ENCODE measurements at places on chromosomes 11 and 22.

- no peak for DNase-seq
Observed at GRCh38 chr22:16958475-16958874, 49.5 kb downstream of the GAB4 start.

DNA sequence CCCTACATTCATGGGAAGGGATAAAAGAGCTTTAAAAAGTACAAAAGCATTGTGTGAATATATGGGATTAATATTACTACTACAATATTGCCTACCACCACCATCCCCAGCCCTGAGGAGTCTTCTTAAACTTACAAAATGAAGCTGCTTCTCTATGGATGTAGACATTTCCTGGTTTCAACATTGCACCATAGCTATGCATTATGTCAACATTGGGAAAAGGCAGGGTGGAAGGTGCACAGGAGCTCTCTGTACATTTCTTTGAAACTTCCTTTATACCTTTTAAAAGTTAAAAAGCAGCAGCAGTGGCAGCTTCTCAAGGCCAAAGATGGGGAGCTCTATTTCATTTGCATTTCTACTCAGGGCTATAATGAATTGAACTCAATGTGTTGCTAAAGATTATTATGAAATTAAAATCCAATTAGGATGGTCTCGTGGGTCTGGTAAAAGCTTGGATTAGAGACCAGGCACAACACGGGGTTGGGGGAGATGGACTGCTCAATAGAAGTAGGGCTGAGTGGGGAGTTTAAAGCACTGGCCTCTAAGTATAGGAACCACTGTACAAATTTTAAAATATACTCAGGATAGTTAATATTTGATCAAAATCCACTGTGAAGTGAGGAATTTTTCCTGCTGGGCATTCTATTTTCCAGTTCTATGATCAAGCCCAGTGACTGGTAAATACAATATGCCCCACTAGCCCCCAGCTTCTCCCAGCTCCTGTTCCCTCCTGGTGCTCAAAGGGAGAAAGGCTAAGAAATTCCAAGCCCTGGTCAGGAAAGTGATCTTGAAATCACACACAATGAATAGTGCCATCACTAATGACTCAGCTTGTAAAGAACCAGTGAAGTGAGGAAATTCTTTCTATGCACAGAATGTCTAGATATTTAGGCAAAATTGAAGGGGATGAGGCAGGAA is 362.7 kb upstream of the CCDC90B start:
- no peak for DNase-seq

GRCh38 chr22:26483043-26483438 is 542 bp downstream of the HPS4 start:
- DNase-seq = no peak

DNA sequence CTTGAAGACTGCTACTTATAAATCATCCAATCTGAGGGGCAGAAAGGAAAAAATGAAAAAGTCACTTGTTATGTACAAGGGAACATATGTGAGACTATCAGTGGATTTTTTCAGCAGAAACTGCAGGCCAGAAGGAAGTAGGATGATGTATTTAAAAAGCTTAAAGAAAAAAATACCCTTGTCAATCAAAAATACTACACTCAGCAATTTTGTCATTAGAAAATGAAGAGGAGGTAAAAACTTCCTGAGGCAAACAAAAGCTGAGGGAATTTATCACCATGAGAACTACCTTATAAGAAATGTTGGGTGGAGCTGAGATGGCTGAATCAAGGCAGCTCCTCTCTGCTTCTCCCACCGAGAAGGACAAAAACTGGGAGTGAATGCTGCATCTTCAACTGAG is 21.1 kb downstream of the MRGPRX2 start:
- DNase-seq = no peak

GRCh38 chr11:2573240-2574042 is 126.4 kb downstream of the KCNQ1OT1 start:
- DNase-seq = no peak

DNA sequence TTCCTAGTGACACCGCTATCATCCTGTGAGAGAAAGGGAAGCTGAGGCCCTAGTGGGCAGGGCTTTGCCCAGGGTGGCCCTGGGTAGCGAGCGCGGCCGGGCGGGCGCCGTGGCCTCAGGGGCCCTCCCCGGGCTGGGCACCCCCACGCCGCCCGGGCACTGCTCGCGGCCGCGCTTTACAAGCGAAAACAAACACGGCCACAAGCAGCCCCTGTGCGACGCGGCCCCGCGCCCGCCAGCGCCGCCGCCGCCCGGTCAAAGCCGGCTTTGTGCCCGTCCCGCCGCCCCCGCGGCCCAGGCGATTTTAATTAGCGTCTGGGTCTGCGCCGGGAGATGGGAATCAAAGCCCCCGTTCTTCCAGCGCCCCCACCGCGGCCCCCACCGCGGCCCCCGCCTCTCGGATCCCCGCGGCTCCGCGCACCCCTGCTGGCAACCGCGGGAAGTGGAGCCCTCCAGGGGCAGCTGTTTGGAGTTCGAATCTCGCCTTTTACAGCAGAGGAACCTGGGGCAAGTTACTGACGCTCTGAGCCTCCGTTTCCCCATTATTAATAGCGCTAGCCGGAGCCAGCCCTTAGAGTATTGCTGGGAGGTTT is 47.9 kb downstream of the CHRDL2 start:
- DNase-seq = no peak

DNA sequence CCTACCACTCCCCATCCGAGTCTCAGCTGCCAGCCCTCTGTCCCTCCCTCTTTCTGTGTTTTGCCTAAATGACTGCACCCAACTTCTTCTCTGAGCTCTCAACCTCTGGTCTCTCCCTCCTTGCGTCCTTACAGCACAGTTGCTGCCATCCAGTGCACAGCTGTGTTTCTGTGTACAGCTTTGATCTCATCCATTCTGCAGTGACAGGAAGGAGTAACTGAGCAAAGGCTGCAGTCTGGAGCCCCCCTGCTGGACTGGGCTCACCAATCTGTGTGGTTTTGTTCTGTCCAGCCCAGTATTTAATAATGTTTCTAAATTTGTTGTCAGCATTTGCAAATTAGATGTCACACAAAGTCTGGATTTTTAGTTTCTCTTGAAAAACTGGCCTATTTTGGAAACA is 43.8 kb downstream of the PRR5L start:
- DNase-seq = no peak

GRCh38 chr11:28243581-28243980 is 135.4 kb downstream of the METTL15 start:
- no peak for DNase-seq

GRCh38 chr11:91133361-91133760 is 910.5 kb upstream of the CHORDC1 start:
- no peak for DNase-seq

DNA sequence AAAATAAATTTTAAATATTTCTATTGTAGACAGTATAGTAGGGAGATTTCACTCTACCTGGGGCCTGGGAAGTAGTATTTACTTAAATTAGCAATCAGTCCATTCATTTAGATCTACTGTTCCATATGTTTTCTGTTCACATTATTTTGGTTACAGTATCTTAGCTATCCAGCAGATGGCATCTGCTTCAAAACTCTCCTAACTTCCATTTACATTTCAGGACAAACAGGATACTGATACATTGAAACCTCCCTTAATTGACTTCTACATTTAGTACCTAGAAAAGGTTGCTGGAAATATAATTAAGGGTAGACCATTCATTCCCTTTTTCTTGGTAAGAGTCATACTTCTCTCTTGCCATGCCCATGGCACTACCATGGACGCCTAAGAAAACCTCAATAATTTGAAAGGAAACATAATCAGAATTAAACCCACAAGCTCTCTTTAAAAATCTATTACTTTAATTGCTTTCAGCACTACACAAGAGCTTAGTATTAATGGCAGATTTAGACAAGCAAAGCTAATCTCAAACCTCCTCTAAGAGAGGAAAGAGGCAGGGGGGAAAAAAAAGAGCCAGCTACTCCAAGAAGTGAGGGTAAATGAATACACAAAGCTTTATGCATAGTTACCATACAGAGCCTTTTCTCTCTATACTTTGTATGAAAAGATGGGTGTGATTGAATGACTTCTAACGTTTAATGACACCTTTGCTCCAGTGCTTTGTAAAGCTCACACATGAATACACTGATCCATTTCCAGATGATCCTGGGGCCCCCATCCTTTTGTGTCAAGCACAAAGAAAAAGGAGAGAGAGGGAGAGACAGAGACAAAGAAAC is 131.2 kb upstream of the MTMR2 start:
- peak; percentile 2 for DNase-seq

DNA sequence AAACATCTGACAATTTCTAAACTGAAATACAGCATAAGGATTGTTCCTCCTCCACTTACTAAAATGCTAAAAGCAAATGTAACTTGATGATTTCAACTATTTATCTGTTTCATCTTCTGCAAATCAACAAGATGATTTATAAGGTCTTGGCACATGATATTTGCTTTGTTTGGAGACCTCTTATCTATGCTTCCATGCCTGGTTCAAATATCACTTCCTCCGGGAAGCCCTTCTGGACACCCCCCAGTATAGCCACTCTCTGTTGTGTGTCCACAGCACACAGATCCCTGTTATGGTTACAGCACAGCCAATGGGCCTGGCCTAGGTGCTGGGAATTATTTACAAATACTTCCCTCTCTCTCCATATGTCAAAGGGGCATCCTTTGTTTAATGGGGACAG is 114.8 kb downstream of the C11orf58 start:
- no peak for DNase-seq

DNA sequence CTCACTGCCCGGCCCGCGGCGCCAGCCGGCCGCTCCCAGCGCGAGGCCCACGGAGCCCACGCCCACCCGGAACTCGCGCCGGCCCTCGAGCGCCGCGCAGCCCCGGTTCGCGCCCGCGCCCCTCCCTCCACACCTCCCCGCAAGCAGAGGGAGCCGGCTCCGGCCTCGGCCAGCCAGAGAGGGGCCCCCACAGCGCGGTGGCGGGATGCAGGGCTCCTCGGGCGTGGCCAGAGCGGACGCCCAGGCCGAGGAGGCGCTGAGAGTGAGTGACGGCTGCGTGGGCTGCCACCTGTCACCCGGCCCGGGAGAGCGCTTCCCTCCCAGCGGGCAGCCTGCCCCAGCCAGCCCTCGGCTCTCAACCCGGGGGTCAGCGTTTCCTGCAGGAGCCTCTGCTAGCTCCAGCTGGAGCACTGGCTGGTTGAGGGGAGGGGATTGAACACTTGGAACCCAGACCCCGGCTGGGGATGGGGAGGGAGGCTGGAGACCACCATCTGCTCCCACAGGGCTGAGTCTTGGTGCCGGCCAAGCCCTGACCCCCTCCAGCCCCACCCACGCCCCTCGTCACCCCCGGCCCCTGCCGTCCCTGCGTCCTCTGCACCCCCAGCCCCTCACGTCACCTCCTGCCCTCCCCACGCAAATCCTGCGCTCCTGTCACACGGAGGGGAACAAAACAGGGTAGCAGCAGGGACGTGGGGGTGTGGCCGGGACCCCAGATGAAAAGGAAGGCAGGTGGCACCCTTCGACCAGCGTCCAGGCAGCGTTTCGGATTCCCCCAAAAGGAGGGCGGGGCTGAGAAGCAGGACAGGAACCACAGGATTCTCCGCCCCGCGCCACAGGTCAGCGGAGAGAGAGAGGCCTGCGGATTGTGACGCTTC is 157.0 kb downstream of the BRD1 start:
- DNase-seq = peak; percentile 12

DNA sequence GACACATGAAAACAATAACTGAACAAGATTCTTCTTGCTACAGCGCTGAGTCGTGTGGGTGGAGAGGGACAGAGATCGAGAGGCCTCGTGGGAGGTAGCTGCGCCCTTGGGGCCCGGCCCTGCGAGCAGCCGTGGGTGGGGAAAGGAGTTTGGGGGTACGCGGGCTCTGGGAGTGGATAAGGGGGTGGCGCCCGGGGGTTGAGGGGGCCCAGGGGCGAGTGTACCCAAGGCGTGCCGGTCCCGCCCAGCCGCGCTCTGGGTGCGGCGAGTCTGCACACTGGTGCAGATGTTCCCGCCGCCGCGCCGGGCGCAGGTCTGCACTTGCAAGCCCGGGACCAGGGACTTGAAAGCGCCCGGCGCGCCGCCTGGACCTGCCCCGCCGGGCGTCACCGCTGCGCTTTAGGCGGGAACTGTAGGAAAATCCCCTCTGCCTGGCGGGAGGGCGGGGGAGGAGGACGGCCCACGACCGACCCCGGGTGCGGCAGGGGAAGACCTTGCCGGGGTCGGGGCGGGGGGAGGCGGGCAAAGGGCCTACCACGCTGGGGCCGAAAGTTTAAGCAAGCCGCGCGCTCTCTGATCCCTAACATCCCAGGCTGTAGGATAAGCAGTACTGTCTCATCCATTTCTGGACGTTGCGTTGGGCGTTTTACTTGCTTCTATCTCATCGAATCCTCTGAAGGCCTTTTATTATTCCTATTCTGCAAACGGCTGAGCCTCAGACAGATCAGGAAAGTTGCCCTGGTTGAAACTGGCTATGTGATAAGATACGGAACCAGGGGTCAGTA is 1.4 kb upstream of the KREMEN1 start:
- peak; percentile 8 for DNase-seq

- no peak for DNase-seq
Observed at GRCh38 chr11:36361472-36361871, 65.4 kb downstream of the PRR5L start.

Measured in NCI-H748 treated with DMSO at 0.1 percent for 48 hours (cell line).